ENCODE measurements at places on chromosomes 2 and 18.

GRCh38 chr2:101500180-101500579, 25.3 kb upstream of the RFX8 start:
- no peak for DNase-seq

GRCh38 chr2:215028231-215028630, 110.2 kb downstream of the ABCA12 start:
- no peak for DNase-seq

- DNase-seq, result no peak
Measured at GRCh38 chr2:179275253-179276012, 10.8 kb upstream of the SESTD1 start.

GRCh38 chr2:42106257-42106816, 58.5 kb downstream of the PKDCC start:
- no peak for DNase-seq
